ENCODE measurements at places on chromosomes 13 and 19.

GRCh38 chr13:111280681-111281585, 39.5 kb upstream of the TEX29 start:
- DNase-seq, result no peak

DNA sequence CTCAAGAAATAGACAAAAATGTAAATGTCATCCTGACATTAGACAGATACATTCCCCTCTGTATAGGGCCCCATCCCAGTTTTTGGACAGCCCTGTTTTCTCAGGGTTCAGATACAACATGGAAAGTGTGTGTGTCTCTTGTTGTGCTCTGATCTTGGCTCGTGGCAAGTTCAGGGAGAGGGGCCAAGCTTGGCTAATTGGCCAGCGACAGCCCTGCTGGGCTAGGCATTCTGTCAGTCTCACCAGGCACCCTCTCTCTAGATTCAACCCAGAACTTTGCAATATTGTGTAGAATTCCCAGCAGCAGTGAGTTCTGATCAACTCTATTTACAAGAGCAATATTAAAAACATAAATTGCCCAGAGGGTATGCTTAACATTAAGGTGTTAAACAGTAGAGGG, 30.1 kb downstream of the MTUS2 start:
- no peak for DNase-seq

GRCh38 chr13:39249982-39250381, 211.7 kb downstream of the NHLRC3 start:
- DNase-seq, result no peak

DNA sequence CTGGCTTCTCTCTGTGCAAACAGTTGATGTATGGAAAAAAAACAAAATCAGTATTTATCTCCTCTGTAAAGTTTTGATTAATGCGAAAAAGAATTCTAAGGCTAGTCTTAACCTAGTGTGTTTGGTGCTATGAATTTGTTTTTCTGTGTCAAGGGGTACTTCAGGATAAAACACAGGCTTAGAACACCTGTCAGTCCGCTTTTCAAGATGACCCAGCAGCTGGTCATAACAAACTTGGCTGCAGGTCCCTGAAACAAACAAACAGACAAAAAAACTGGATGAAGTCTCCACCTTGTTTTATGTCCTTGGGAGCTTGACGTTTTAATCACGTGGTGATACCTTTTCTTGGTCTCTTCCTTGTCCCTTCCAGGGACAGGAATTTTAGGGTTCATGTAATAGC, 689.3 kb downstream of the UQCRFS1 start:
- no peak for DNase-seq

- no peak for DNase-seq
Observed at GRCh38 chr19:18499055-18499775, 22.7 kb downstream of the ELL start.
